RPMI8226 (cell line): ENCODE measurements at places on chromosomes 13 and 19.
A peak's percentile ranks its signal among the peaks of the same experiment; 100 is the strongest.

DNA sequence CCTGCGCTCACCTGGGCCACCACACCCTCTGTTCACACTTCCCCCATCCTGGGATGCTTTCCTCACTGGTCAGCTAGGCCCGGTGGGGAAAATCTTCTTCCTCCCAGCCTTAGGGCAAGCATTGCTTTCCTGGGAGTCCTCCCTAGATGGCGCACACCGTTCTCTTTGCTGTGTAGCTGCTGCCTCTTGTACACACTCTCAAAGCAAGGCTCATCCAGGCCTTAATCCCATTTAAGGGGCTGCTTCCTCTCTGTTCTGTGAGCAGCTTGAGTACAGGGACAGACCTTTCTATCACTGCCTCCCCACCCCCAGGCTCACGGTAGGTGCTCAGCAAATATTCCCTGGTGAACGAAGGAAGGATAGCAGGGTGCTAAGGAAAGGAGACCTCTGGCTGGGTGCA, 11.1 kb downstream of the SLC7A10 start:
- DNase-seq: peak; percentile 20

DNA sequence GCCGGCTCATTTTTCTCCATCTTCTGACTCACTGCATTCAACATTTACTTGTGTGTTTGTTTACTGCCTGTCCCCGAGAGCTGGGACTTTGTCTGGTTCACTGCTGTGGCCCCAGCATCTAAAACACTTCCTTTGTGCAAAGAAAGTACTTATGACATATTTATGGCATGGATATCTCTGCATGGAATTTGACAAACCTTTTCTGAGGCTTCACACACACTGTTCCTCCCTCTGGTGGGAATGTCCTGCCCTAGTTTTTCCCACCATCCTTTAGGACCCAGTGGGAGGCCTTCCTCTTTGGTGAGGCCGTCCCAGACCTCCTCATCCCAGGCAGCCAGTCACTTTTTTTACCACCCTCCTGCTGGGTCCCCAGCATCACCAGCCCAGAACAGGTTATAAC, 1.4 kb upstream of the SRRM5 start:
- DNase-seq: no peak

- DNase-seq: peak; percentile 7
Measured at GRCh38 chr13:73220966-73221720, 162.3 kb downstream of the KLF5 start.

GRCh38 chr13:43573802-43574514, 212.8 kb downstream of the ENOX1 start:
- DNase-seq: no peak
